ENCODE measurements at places on chromosomes 1 and 21.

- DNase-seq, result peak; percentile 38
Measured at GRCh38 chr1:28580722-28581530, 11.1 kb upstream of the RAB42 start.

DNA sequence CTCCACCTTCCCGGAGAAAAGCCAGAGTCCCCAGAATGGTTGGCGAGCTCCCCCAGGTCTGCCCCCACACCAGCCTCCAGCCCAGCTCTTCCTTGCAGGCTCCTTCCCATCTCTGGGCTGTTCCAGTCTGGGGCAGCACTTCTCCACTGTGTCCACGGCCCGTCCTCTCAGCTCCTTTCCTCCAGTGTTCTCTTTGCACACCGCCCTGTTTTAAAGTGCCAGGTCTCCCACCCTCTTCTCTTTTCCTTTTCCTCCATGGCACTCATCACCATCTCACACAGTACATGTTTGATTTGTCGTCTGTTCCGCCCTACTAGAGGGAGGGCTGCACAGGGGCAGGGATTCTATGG is 6.1 kb upstream of the PCSK9 start:
- DNase-seq, result no peak

GRCh38 chr1:173253046-173253445 is 45.9 kb upstream of the TNFSF4 start:
- DNase-seq, result no peak

DNA sequence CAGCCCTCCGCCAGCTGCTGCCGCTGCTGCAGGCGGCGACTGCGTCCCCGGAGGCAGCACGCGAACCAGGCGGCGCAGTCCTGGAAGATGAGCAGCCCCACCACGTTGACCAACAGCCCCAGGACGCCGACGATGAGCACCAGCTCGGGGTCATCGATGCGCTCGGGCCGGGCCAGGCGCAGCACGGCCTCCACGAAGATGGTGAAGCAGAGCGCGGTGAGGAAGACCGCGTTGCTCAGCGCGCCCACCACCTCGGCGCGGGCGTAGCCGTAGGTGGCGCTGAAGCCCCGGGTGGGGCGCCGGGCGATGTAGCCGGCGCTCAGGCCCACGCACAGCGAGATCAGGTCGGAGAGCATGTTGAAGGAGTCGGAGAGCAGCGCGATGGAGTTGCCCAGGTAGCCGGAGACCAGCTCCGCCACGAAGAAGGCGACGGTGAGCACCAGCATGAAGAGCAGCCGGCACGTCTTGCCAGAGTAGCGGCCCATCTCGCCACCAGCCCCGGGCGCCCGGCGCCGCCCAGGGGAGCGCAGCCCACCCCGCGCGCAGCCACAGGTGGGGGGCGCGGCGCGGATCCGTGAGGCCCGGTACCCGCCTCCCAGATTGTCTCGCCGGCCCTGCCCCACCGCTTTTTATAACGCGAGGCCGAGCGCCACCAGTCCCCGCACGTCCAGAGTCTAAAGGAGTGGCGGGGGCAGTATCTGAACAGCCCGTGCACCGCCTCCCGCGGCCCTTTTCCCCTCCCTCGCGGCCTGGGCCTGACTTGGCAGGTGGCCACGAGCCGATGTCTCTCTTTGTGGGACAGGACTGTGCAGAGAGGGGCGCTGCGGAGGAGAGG is at the start of gene SLC30A10:
SLC30A10 (minus strand) TSS at position 602 of the 835 bp plus-strand sequence; CDS start at position 485, 117 bp downstream.
- peak; percentile 75 for DNase-seq

DNA sequence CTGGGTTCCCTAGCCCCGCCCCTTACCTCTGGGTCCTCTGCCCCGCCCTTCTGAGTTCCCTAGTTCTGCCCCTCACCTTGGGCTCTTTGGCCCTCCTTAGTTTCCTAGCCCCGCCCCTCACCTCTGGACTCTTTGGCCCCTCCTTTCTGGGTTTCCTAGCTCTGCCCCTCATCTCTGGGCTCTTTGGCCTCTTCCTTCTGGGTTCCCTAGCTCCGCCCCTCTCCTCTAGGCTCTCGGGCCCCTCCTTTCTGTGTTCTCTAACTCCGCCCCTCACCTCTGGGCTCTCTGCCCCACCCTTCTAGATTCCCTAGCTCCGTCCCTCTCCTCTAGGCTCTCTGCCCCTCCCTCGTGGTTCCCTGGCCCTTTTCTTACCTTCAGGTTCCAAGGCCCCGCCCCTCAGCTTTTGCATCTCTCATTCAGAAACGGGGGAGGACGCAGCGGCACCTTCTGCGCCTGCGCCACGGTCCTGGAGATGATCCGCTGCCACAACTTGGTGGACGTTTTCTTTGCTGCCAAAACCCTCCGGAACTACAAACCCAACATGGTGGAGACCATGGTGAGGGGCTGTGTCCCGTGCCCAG is 88.5 kb downstream of the PTPRU start:
- no peak for DNase-seq

DNA sequence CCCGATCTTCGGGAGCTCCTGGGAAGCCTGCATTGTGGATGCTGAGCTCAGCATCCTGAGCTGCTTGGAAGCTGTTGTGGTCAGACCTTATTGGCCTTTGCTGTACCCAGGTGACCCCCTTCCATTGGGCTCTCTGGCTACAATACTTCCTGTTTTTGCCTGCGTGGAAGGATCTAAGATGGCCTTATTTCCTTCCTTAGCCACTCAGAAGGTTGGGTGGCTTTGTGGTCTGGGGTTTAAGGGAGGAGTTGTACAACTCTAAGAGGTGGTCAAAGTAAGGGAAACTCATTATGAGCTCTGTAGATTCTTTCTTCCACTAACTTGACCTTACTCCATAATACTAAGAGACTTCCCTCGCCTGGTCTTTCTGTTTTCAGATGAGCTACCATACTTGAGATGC is 17.7 kb downstream of the PFKFB2 start:
- no peak for DNase-seq

DNA sequence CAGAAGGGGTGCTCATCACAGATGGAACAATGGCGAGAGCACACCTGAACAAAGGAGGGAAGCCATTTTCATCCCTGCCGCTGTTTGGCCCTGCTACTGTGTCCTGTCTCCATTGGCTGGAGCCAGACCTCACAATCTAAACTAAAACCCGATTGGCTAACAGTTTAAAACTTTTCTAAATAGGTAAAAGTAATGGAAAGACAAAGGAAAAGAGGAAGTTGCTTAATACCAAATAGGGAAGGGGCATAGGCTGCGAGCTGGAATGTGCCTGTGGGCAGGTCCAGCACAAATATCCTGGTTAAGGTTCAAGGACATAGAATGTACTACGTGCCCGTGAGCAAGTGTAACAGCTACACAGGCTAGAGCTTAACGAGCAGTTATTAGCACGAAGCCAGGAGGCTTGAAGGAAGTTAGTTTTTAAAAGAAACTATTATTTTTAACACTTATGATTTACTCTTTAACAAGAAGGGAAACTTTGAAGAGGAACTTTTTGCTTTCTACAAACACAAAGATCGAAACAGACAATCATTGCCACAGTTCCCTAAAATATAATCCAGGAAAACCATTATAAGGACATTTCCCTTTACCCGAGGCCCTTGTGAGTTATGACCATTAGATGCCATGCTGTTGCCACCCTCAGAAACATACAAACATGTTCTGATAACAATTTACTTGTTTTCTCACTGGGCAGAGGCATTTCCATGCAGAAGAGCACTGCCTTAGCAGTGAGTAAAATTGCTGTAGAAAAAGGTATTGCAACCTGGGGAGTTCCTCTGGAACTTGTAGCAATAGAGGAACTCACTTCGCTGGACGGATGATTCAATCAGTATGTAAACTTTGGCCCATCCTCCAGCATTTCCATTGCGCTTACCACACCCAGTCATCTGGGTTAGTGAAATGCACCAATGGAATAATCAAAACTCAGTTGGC is 4.8 kb upstream of the PTTG1IP start:
- no peak for DNase-seq

- no peak for DNase-seq
Measured at GRCh38 chr1:50427818-50428779, 4.9 kb upstream of the DMRTA2 start.

DNA sequence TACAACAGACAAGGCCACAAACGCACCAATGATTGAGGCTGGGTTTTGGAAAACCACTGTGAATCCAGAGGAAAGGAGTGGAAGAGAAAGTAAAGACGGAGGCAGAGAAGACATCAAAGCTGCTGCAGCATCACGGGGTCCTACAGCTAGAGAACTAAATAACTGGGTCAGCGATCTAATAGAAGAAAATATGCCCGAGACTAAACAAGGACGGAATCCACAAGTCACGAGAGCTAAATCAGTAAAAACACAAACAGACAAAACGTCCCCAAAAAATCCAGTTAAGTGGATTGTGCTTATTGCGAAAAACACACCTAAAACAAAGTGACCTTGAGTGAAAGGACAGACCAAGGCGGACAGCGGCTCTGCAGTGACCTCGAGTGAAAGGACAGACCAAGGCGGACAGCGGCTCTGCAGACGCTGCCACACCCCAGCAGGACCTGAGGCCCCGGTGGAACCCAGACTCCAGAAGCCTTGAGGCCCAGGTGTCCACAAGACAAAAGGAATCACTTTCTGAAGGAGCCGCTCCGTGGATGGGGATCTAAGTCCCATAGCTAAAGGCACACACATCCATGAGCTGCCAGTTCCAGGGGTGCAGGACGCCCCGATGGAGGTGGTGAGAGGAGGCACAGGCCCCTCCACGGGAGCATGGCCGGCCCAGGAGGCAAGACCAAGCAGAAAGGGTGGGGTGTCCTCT is 6.0 kb downstream of the FTCD start:
- no peak for DNase-seq

GRCh38 chr1:6460301-6461050 is 5.5 kb downstream of the TNFRSF25 start:
- DNase-seq, result no peak

- no peak for DNase-seq
Measured at GRCh38 chr1:3547055-3548005, 64.0 kb downstream of the MEGF6 start.

DNA sequence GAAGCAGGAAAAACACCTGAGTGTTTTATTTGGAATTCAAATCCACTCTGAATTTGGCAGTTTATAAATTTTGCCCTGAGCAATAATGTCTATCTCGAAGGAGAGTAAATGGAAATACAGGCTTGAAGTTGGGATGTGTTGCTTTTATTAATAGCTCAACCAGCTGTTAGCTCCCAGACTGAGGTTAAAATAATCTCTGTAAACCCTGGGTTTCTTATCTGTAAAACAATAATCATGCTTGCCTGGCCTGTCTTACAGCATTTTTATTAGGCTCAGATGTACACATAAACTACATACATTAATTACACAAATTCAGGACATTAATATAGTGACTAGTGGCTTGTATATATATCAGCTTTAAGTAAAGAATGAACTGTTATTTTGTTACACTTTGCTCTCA is 148.5 kb downstream of the GALNT2 start:
- DNase-seq, result no peak

GRCh38 chr1:235226933-235227332 is 65.9 kb upstream of the RBM34 start:
- no peak for DNase-seq

DNA sequence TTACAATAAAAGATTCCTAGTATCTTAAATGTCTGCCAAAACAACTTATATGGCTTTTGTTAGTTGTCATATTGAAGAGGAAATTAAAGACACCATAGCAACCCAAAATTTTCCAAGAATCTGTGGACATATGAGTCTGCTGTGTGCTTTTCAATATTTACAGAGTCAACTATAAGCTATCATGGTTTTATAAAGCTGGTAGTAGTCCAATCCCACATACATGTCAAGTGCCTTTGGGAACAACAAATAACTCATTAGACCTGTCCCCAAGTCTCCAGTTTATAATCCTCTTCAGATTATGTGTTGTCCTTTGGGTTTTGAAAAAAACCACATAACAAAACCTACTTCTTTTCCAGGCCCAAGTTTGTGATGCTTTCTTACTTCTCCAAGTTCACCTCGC is 293.8 kb upstream of the USP25 start:
- no peak for DNase-seq

- no peak for DNase-seq
Measured at GRCh38 chr1:41466146-41466545, 18.3 kb downstream of the EDN2 start.

- peak; percentile 49 for DNase-seq
Measured at GRCh38 chr1:203593723-203594122, 32.9 kb upstream of the ATP2B4 start.

GRCh38 chr1:180415236-180415848 is 87.0 kb downstream of the ACBD6 start:
- DNase-seq, result no peak

GRCh38 chr21:44509539-44509938 is 30.5 kb downstream of the KRTAP10-1 start:
- peak; percentile 40 for DNase-seq

GRCh38 chr1:68112835-68113243 is 62.4 kb upstream of the DIRAS3 start:
- no peak for DNase-seq

GRCh38 chr1:228358039-228358763 is 48.4 kb downstream of the TRIM11 start:
- DNase-seq, result no peak

DNA sequence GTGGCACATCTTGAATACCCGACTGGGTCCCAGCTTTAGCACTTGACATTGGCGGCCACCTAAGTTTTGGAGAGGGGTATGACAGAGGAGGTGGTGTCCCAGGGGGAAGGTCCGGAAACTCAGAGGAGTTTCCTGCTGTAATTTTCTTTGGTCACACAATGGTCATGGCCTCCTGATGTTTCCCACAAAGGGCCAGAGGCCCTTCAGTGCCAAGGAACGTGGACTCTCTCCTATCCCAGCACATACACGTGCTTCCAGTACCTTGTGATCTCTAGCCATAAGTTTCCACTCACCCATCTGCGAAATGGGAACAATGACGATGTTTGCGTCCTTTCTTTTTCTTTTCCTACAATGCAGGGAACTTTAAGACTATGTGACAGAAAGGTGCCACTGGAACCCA is 13.2 kb downstream of the CAPN2 start:
- no peak for DNase-seq

DNA sequence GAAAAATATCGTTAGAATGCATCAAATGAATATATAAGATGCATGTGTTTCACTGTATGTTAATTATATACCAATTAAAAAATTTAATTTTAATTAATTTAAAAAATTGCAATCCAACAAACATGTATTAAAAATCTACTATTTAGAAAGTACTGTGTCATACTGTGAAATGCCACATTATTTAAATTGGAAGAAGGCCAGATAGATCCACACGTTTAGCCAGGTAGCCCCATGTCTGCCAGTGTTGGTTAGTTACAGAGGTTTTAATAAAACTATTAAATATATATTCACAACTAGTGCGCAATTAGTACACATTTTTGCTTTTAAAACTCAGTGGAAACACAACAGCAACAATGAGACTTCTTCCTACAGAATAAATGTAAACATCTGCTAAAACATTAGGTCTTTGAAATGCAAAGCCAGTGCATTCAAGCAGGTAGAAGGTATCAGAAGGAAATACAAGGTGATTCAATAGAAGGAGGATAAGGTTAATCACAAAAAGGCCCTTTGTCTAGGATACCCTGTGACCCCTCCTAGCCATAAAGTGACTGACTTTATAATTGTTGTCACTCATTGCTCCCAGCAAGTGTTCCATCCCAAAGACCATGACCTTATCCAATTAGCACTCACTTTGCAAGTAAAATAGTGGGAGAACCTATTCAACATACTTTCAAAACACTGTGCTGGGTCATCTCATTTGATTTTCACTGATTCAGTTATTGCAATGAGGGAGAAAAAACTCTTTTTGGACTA is 211.5 kb downstream of the TTLL7 start:
- DNase-seq, result no peak

GRCh38 chr1:217506878-217507277 is 124.0 kb downstream of the GPATCH2 start:
- no peak for DNase-seq

GRCh38 chr1:29498126-29499103 is 262.1 kb downstream of the PTPRU start:
- DNase-seq, result no peak

GRCh38 chr21:27422435-27422834 is 455.5 kb upstream of the ADAMTS5 start:
- DNase-seq, result no peak

GRCh38 chr1:161482610-161483009 is 22.6 kb upstream of the FCGR2A start:
- no peak for DNase-seq
